Placental pericyte (primary cell): ENCODE measurements at places on chromosomes 13 and 19. TPM values are rescaled to one million over a fixed set of nuclear protein-coding genes. Genes with fewer than 3 reads are reported as not detected.

GAPDHS gene
- not detected in 2 replicates for total RNA-seq

SIGLECL1 gene
- total RNA-seq, result not detected in 2 replicates

OR7A5 gene
- total RNA-seq, result not detected in 2 replicates

MIDN gene
- 28.2 TPM in 2 replicates for total RNA-seq

NKPD1 gene
- total RNA-seq, result under 0.01 and 0.29 TPM in 2 replicates

TBC1D17 gene
- 18.8 and 36.5 TPM in 2 replicates for total RNA-seq

PRR36 gene
- total RNA-seq, result not detected in 2 replicates

SHISA7 gene
- total RNA-seq, result not detected in 2 replicates

KIR3DL1 gene
- not detected in 2 replicates for total RNA-seq

TSC22D1 gene
- 67.8 and 88.8 TPM in 2 replicates for total RNA-seq

SIGLEC9 gene
- total RNA-seq, result 0.22 TPM in 1 of 2 replicates, not detected in the other

PODNL1 gene
- 1.6 and 4.4 TPM in 2 replicates for total RNA-seq

CLEC17A gene
- total RNA-seq, result 0.14 TPM in 1 of 2 replicates, not detected in the other

OBI1 gene
- 7.7 and 17.5 TPM in 2 replicates for total RNA-seq

PSG2 gene
- total RNA-seq, result 0.14 TPM in 1 of 2 replicates, not detected in the other

CATSPERD gene
- total RNA-seq, result not detected in 2 replicates

CGB8 gene
- not detected in 2 replicates for total RNA-seq

KATNAL1 gene
- total RNA-seq, result 13.6 and 50.5 TPM in 2 replicates

SGCG gene
- 2.1 and 3.3 TPM in 2 replicates for total RNA-seq

RUBCNL gene
- total RNA-seq, result under 0.01 and 0.57 TPM in 2 replicates

MKNK2 gene
- 49.7 and 222 TPM in 2 replicates for total RNA-seq

HMGB1 gene
- total RNA-seq, result 77.7 and 273 TPM in 2 replicates

PRR22 gene
- total RNA-seq, result 0.66 and 0.86 TPM in 2 replicates

TMEM238 gene
- total RNA-seq, result 1.4 TPM in 1 of 2 replicates, not detected in the other

URAD gene
- total RNA-seq, result not detected in 2 replicates

YJEFN3 gene
- total RNA-seq, result 0.57 and 0.66 TPM in 2 replicates

PEAK3 gene
- total RNA-seq, result not detected in 2 replicates
